CD4-positive, CD25-positive, alpha-beta regulatory T cell (primary cell): ENCODE measurements at places on chromosomes 16 and 17. TPM values are rescaled to one million over a fixed set of nuclear protein-coding genes. Genes with fewer than 3 reads are reported as not detected.

The KRTAP4-9 gene
- total RNA-seq: not detected

DNA sequence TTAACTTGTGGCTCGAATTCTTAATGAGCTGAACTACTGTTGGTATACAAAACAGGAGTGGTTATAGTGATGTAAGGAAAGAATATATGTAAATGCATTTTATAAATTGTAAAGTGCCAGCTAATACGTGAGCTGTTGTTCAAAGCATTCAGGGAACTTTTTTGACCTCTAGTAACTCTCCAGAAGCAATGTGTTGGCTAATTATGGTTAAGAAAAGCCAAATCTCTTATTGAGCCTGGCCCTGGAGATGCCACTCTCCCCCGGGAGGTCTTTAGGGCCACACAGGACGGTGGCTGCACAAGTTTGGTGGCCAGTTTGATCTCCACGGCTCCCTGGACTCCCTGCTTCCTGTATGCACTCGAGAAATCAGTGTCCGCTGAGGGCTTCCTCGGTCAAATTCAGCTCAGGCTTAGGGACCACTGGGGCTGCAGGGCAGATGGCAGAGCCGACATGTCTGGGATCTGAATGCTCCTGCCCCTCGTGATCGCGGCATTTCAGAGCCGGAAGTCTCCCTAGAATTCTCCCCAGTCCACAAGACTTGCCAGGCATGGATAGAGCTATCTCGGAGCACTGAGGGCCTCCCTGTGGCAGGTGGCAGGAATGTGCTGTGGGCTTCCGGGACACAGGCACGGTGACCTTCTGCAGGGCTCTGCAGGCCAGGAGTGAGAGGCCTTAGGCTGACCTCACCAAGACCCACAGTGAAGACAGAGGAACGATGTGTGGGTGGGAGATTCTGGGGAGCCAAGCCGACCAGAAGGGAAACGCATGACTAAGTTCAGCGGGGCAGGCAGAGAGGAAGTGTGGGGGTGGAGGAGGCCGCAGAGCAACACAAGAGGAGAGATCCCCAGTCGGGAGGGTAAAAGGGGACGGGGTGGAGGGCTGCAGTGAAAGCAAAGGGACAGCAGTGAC, 18.6 kb upstream of the PITPNM3 start:
- H3K27me3 ChIP-seq: no peaks in the 10 kb centered on the region
- H3K4me1 ChIP-seq: peaks cover 12% of the 10 kb centered on the region
- H3K27ac ChIP-seq: no peak overlapping the region
- H3K4me3 ChIP-seq: no peak overlapping the region
- H3K36me3 ChIP-seq: peaks cover 14% of the 10 kb centered on the region

The SLC52A1 gene
- total RNA-seq: 0.22 TPM

- no peak for DNase-seq
- no peak overlapping the region for H3K4me3 ChIP-seq
- H3K27me3 ChIP-seq: no peaks in the 10 kb centered on the region
- H3K36me3 ChIP-seq: peaks cover 45% of the 10 kb centered on the region
- H3K4me1 ChIP-seq: no peaks in the 10 kb centered on the region
Measured at GRCh38 chr17:42697108-42697811, 14.9 kb downstream of the CNTNAP1 start.

GRCh38 chr17:42525221-42525620, 10.8 kb upstream of the NAGLU start:
- no peaks in the 10 kb centered on the region for H3K27me3 ChIP-seq
